ENCODE measurements at places on chromosomes 7 and 10. TPM values are rescaled to one million over a fixed set of nuclear protein-coding genes. Genes with fewer than 3 reads are reported as not detected.

Gene SFTPA1
- total RNA-seq: not detected

Gene ARMH3
- total RNA-seq: 11.6 TPM

Gene VDAC2
- 143 TPM for total RNA-seq

GRCh38 chr10:3477683-3478082 is 305.1 kb upstream of the PITRM1 start:
- DNase-seq: no peak

DNA sequence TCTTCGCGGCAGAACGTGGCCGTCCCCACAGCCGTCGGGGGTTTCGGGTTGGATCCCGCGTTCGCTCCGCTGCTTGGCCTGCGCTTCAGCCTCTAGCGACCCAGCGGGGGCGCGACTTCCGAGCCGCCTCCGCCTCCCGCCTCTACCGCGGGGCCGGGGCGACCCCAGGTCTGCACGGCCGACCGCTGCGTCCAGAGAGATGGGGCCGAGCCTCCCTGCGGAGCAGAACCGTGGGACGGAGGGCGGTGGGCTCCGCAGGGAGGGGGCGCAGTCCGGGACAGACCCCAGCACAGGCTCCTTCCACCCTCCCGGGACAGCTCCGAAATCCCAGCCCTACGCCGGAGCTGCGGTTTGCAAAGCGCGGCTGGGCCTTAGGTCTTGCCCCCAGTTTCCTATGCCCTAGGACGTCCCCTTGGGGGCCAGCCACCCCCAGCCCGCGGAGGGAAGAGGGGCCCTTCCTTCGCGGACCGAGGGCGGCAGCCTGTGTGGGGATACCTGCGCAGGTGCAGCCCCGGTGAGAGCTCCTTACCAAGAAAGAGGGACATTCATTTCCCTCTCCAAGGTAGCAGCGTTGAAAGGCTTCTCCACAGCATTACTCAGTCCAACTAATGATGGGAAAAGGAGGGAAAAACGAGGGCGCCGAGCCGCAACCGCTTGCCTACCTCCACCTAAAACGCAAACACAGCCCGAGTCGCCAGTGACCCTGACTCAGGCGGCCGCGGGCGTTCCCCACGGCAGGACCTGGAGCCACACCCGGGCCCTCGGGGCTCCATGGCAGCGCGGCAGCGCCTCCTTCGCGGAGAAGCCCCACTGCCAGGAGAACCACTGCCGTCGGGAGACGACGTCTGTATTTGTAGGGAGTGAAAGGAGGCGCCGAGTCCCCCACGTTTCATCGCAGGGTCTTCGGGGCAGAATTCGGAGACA is 115.7 kb downstream of the BMS1 start:
- DNase-seq: no peak

DNA sequence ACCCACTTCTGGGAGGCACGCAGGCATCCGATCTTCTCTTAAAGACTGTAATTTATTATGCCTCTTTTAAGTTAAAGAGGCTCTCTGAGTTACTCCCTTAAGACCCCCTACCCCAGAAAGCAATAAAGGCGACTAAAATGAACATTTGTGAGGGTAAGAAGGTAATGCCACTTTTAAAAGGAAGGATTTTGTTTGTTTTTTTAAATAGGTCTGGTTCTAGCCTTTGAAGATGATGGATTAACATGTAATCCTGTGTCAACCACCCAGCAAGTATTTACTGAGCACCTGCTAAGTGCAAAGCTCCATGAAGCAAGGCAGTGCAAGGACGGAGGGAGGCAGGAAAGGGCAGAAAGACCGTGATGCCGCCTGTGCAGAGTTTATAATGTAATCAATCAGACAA is 26.1 kb downstream of the SH3PXD2A start:
- no peak for DNase-seq

All from glomerular endothelial cell (primary cell).